Right atrium auricular region (tissue), 2 donors: ENCODE measurements at places on chromosomes 2 and 18. TPM values are rescaled to one million over a fixed set of nuclear protein-coding genes. Genes with fewer than 3 reads are reported as not detected.

SIGLEC15 gene
- not detected for total RNA-seq

- DNase-seq: no peak
Measured at GRCh38 chr18:34591920-34592444, 118.1 kb upstream of the DTNA start.

DNA sequence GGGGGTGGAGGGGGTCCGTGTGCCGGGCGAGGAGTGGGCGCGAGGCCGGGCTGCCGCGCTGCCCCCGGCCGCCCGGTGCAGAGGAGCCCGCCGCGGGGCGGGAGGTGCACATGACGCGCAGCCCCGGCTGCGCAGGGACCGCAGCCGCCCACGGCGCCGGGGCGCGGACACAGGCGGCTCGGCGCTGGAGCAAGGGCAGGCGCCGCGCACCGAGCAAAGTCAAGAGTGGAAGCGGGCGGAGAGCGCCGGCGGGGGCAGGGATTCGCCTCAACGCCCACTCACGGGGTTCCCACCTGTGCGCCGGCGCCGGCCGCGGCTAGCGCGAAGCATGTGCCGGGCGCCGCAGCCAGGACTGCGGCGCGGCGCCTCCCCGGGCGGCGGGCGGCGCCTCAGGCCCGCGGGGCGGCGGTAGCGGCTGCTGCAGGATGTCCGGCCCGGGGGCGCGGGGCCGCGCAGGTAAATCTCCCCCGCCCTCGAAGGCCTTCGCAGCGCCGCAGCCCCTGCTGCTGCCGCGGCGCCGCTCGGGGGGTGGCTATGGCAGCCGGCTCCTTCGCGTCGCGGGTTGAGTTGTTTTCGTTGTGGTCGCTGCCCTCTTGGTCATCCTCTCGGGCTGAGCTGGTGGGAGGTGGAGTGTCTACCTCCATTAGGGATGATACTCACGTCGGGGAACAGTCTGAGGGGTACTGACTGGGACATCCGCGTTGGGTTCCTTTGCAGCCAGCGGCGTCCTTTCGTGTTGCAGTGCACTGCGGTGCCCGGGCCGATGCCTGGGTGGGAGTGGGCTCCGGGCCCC is 216.3 kb upstream of the DTNA start:
- DNase-seq: no peak

DNA sequence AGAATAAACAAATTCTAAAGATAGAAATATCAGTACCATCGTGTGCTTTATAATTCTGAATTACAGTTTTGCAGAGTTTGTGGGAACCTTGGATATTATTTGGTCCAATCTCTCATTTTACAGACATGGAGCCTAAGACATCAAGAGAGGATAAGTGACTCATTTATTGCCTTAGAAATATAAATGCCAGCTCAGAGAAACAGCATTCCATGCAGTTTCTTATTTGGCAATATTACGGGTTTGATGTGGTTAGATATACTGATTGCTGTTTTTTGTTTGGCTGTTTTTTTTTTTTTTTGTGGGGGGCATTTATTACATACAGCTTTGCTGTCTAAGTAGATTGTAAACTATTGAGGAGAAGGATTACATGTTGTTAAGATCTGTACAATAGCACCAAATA is 1241.1 kb upstream of the LRRTM1 start:
- DNase-seq: no peak

DNA sequence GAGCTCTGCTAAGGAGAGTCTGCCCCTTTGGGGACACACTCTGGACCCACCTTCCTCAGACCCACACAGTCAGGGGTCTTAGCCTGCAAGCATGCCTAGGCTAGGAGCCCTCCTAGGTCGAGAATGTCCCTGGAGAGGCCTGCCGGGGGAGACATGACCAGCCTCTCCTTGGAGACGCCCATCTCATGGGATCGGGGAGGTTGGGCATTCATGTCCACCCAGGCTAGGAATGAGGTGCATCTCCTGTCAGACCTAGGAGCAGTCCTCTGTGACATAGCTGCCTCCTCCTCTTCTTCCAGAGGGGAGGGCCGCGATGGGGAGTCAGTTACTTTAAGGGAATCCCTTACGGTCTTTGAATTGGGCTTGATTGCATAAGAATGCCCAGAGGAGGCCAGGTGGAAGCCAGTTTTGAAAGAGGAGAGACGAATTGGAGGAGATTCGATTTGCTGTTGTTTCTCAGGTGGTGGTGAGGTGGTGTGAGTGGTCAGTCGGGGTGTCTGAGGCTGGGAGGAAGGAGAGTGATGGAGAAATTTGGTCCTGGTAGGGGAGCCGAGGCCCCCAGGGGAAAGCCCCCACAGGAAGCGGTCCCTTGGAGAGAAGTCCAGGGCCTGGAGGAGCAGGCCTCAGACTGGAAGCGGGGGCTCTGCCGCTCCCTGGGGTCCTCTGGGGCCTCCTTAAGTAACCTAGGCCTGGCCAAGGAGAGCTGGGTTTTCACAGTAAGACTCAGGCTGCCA is 241.3 kb downstream of the DYSF start:
- DNase-seq: no peak

DNA sequence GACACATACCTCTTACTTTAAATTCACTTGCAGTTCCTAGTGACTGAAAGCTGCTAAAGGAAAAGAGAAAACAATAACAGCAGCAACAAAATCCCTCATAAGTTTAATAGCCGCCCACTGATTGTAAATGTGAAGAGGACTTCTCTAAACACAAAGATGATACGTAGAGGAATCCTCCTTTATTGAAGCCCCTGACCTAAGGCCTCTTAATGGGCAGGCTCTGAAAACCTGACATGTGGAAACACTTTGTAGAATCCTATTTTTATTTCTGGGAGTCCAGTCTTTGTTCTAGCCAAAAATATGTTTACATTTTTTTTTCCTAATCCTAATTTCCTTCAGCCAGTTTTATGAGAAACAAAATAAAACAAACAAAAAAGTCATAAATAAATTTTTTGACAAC is 1277.7 kb upstream of the CELF4 start:
- DNase-seq: no peak
